ENCODE measurements at places on chromosomes 7 and 10. TPM values are rescaled to one million over a fixed set of nuclear protein-coding genes. Genes with fewer than 3 reads are reported as not detected.

Gene RNF32
- total RNA-seq: 63.8 TPM

Gene TMEM130
- total RNA-seq: 84.6 TPM

Gene TOMM7
- 87.7 TPM for total RNA-seq

Gene PRPS1L1
- 18.6 TPM for total RNA-seq

Gene CLRN3
- 0.55 TPM for total RNA-seq

Gene PTF1A
- 5.0 TPM for total RNA-seq

Gene CTAGE8
- total RNA-seq: 4.4 TPM

Gene NCF1
- 1.5 TPM for total RNA-seq

Gene MCU
- 16.9 TPM for total RNA-seq

Gene EEPD1
- total RNA-seq: 10.9 TPM

Gene SCART1
- total RNA-seq: 11.6 TPM

Gene CYP3A7
- total RNA-seq: not detected

Gene TRIM24
- total RNA-seq: 63.2 TPM

- peaks cover 62% of the 10 kb centered on the region for H3K4me1 ChIP-seq
- no peaks in the 10 kb centered on the region for H3K27me3 ChIP-seq
- peak within 1 kb of the TSS; percentile 36 for H3K27ac ChIP-seq
- DNase-seq: no peak
- H3K36me3 ChIP-seq: no peaks in the 10 kb centered on the region
These were observed at the start of gene LDB3 for GRCh38 chr10:86668297-86669165. Gene LDB3, plus strand, starts transcription at chr10:86668511. Its CDS starts 181 bp downstream, at chr10:86668692.

- peaks cover 23% of the 10 kb centered on the region for H3K4me1 ChIP-seq
- no peaks in the 10 kb centered on the region for H3K36me3 ChIP-seq
- no peak overlapping the region for H3K27ac ChIP-seq
- DNase-seq: no peak
- no peak overlapping the region for H3K4me3 ChIP-seq
- H3K27me3 ChIP-seq: no peaks in the 10 kb centered on the region
These were observed 17.4 kb downstream of the KIF5B start for GRCh38 chr10:32038777-32039176.

- H3K27ac ChIP-seq: no peak overlapping the region
- DNase-seq: peak; percentile 96
- H3K4me1 ChIP-seq: no peaks in the 10 kb centered on the region
- no peaks in the 10 kb centered on the region for H3K36me3 ChIP-seq
- no peaks in the 10 kb centered on the region for H3K27me3 ChIP-seq
These were observed 303.5 kb upstream of the SMIM30 start for GRCh38 chr7:113421696-113422330.

GRCh38 chr10:77507291-77507880 is 130.2 kb downstream of the KCNMA1 start:
- no peak for DNase-seq
- no peak overlapping the region for H3K27ac ChIP-seq
- H3K4me3 ChIP-seq: no peak overlapping the region
- H3K27me3 ChIP-seq: no peaks in the 10 kb centered on the region
- no peaks in the 10 kb centered on the region for H3K4me1 ChIP-seq
- no peaks in the 10 kb centered on the region for H3K36me3 ChIP-seq

GRCh38 chr10:131200856-131201470 is 110.6 kb downstream of the TCERG1L start:
- no peak overlapping the region for H3K27ac ChIP-seq
- no peaks in the 10 kb centered on the region for H3K36me3 ChIP-seq
- H3K4me1 ChIP-seq: no peaks in the 10 kb centered on the region
- DNase-seq: no peak

- peaks cover 3% of the 10 kb centered on the region for H3K4me1 ChIP-seq
- DNase-seq: peak; percentile 59
- H3K27me3 ChIP-seq: no peaks in the 10 kb centered on the region
These were observed 96.4 kb downstream of the FAS start for GRCh38 chr10:89086801-89087521.

DNA sequence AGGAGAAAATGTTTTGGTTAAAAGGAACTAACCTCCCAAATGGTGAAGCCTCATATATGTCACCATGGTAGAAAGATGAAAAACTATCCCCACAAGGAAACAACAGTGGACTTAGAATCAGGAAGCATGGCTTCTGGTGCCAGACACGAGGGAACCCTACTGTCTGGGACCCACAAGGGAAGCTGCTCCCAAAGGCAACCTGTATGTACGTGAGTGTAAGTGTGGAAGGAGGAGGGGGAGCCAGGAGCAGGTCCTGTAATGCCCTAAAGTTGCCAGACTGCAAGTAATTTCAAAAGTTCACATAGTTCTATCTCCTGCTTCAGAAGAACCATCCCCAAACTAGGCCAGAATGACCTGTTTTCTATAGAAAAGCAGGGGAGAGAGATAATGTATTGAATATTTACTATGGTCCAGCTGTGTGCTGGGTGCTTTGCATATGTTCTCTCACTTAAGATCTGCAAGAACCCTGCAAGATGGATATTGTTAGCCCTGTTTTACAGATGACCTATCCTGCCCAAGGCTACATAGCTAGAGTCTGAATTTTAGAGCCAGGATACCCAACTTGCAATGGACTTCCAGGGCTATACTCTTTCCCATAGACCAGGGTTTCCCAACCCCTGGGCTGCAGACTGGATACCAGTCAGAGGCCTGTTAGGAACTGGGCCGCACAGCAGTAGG is 19.2 kb downstream of the DUSP5 start:
- no peak overlapping the region for H3K27ac ChIP-seq
- H3K4me1 ChIP-seq: no peaks in the 10 kb centered on the region
- H3K27me3 ChIP-seq: no peaks in the 10 kb centered on the region
- no peaks in the 10 kb centered on the region for H3K36me3 ChIP-seq

GRCh38 chr10:124033887-124034218 is 59.5 kb downstream of the CHST15 start:
- no peak overlapping the region for H3K4me3 ChIP-seq
- H3K27me3 ChIP-seq: no peaks in the 10 kb centered on the region
- H3K4me1 ChIP-seq: peaks cover 15% of the 10 kb centered on the region
- peak; percentile 45 for DNase-seq
- no peaks in the 10 kb centered on the region for H3K36me3 ChIP-seq

- peak; percentile 58 for DNase-seq
- H3K27ac ChIP-seq: peak overlapping the region; percentile 89
- H3K4me3 ChIP-seq: peak overlapping the region; percentile 83
- H3K27me3 ChIP-seq: no peaks in the 10 kb centered on the region
- no peaks in the 10 kb centered on the region for H3K4me1 ChIP-seq
These were observed 26.2 kb downstream of the ADK start for GRCh38 chr10:74177140-74177677.

DNA sequence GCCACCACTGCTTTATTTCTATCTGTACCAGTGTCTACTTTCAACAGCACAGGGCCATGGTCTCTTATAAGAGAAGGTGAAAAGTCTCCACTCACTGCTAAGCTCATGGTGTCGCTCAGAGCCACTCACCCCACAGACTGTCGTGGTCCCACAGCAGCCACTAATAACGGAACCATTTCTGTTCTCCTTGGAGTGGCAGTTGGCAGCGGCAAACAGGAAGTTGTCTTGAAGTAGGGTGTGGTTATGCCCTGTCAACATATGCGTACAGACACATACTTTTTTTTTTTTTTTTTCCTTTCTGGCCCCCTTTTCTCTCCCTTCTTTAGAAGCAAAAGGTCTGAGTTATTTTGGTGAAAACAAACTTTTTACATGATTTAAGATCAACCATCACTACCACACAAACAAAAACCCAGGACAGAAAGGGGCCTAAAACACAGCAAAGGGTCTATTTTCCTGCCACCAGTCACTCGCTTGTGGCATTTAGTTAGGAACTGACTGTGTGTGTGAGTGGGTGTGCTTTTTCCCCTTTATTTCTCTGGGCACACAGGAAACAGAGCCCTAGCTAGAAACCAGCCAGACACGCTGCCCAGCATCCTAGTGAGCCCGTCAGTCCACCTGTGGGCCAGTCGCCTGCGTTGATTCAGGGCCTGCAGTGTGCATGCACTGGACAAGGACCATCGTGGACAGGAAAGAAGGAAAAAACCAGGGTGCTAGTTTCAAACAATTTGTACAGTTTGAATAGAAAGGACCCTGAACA is 96.7 kb upstream of the EFCAB10 start:
- no peak for DNase-seq
- no peaks in the 10 kb centered on the region for H3K36me3 ChIP-seq
- H3K4me3 ChIP-seq: no peak overlapping the region

- H3K4me3 ChIP-seq: no peak overlapping the region
- H3K27ac ChIP-seq: no peak overlapping the region
- peaks cover 7% of the 10 kb centered on the region for H3K4me1 ChIP-seq
These were observed 44.2 kb upstream of the GGCT start for GRCh38 chr7:30548845-30549244.

- H3K27me3 ChIP-seq: no peaks in the 10 kb centered on the region
- no peak overlapping the region for H3K4me3 ChIP-seq
- no peak for DNase-seq
- no peaks in the 10 kb centered on the region for H3K4me1 ChIP-seq
- no peak overlapping the region for H3K27ac ChIP-seq
These were observed 10.5 kb downstream of the ZNF282 start for GRCh38 chr7:149205690-149206381.

GRCh38 chr10:61751599-61751998 is 88.9 kb downstream of the CABCOCO1 start:
- no peaks in the 10 kb centered on the region for H3K36me3 ChIP-seq
- H3K4me1 ChIP-seq: no peaks in the 10 kb centered on the region
- no peak overlapping the region for H3K4me3 ChIP-seq

- no peak overlapping the region for H3K27ac ChIP-seq
- no peaks in the 10 kb centered on the region for H3K27me3 ChIP-seq
- DNase-seq: no peak
- H3K4me3 ChIP-seq: no peak overlapping the region
These were observed 176.5 kb downstream of the EXOC4 start for GRCh38 chr7:133429371-133429770.

GRCh38 chr7:110205899-110206298 is 885.0 kb upstream of the LRRN3 start:
- H3K4me1 ChIP-seq: no peaks in the 10 kb centered on the region
- H3K27me3 ChIP-seq: no peaks in the 10 kb centered on the region
- H3K36me3 ChIP-seq: no peaks in the 10 kb centered on the region
- no peak for DNase-seq
- no peak overlapping the region for H3K4me3 ChIP-seq

GRCh38 chr10:97048649-97049427 is 136.9 kb downstream of the SLIT1 start:
- H3K36me3 ChIP-seq: no peaks in the 10 kb centered on the region
- no peaks in the 10 kb centered on the region for H3K4me1 ChIP-seq
- no peak overlapping the region for H3K27ac ChIP-seq
- H3K4me3 ChIP-seq: no peak overlapping the region

- DNase-seq: no peak
- no peak overlapping the region for H3K27ac ChIP-seq
- no peaks in the 10 kb centered on the region for H3K27me3 ChIP-seq
- no peaks in the 10 kb centered on the region for H3K36me3 ChIP-seq
- no peaks in the 10 kb centered on the region for H3K4me1 ChIP-seq
These were observed 2.3 kb downstream of the MACROH2A2 start for GRCh38 chr10:70054902-70055301.

GRCh38 chr7:74455928-74456327 is 2.2 kb downstream of the GTF2IRD1 start:
- no peak overlapping the region for H3K27ac ChIP-seq
- peaks cover 31% of the 10 kb centered on the region for H3K4me1 ChIP-seq

DNA sequence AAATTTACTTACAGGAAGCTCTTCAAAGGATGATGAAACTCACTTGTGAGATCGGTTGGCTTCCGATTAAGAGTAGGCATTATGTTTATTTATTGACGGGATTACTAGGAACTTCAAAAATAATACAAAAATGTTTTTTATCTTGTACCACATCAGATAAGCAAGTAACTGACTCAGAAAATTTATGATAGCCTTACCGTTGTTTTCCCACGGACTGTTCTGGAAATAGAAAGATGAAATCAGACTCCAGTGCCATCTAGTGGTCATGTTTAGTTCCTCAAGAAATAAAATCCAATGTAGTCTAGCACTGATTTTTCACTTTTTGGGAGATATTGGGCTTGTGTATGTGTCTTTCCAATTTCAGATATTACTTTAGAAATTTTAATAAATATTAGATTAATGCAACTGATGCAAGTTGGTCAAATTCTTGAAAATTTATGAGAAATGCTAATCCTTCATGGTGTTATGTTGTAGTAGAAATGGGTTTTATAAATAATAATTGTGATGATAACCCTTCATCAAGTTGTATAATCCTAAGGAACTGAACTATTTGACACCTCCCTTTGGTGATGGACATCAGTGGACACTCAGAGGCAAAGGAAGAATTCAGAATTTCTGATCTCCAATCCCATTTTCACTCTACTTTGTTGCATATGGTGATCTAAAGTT is 168.8 kb downstream of the TMEM26 start:
- no peak overlapping the region for H3K27ac ChIP-seq
- H3K4me3 ChIP-seq: no peak overlapping the region
- no peaks in the 10 kb centered on the region for H3K36me3 ChIP-seq
- no peaks in the 10 kb centered on the region for H3K27me3 ChIP-seq
- no peak for DNase-seq
- H3K4me1 ChIP-seq: no peaks in the 10 kb centered on the region

DNA sequence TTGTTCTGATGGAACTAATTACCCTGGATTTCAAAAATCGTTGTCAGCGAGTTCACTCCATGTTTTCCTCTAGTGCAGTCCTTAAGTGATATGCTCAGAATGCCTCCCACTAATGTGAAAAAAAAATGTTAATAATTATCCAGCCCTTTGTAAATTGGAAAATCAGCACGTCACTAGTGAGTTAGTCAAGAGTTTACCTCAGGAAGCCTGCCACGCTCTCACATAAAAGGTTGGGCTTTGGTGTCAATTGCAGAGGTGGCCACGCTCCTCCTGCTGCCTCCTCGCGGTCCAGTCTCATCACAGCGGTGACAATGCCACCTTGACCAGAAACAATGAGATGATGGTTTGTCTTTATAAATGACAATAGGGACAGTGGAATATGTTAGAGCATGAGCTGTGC is 22.5 kb downstream of the UPP1 start:
- DNase-seq: no peak
- H3K36me3 ChIP-seq: no peaks in the 10 kb centered on the region
- H3K27ac ChIP-seq: no peak overlapping the region
- no peak overlapping the region for H3K4me3 ChIP-seq
- H3K27me3 ChIP-seq: no peaks in the 10 kb centered on the region

DNA sequence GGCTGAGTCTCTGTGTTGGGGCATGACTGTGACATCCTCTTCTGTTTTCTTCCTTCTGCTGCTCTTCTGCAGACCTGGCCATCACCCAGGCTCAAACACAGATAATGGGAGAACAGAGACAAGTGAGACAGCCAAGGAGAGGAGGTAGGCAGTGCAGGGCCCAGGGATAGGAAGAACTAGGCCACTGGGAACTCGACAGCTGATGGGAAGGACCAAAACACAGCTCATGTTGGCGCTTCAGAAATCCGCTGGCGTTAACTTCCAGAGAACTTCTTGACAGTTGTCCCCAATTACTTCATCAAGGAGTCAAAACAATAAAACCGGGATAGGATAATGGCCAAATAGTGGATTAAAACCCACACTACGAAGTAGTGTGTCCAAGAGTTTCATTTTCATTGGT is 97.0 kb upstream of the PALS2 start:
- H3K27me3 ChIP-seq: no peaks in the 10 kb centered on the region
- no peak for DNase-seq
- no peaks in the 10 kb centered on the region for H3K36me3 ChIP-seq
- H3K27ac ChIP-seq: no peak overlapping the region
- no peak overlapping the region for H3K4me3 ChIP-seq

GRCh38 chr7:1449501-1449900 is 9.8 kb downstream of the MICALL2 start:
- no peaks in the 10 kb centered on the region for H3K36me3 ChIP-seq
- H3K27ac ChIP-seq: no peak overlapping the region
- DNase-seq: no peak
- H3K4me3 ChIP-seq: no peak overlapping the region
- H3K4me1 ChIP-seq: no peaks in the 10 kb centered on the region
- no peaks in the 10 kb centered on the region for H3K27me3 ChIP-seq

GRCh38 chr7:132336797-132337196 is 239.5 kb downstream of the PLXNA4 start:
- no peak overlapping the region for H3K27ac ChIP-seq
- H3K36me3 ChIP-seq: no peaks in the 10 kb centered on the region
- no peak overlapping the region for H3K4me3 ChIP-seq
- H3K4me1 ChIP-seq: no peaks in the 10 kb centered on the region
- no peak for DNase-seq
- no peaks in the 10 kb centered on the region for H3K27me3 ChIP-seq

All from testis (tissue), 5 donors.